ENCODE measurements at places on chromosomes 5 and 9.

- no peak for DNase-seq
Measured at GRCh38 chr5:177295924-177296323, 7.6 kb downstream of the RAB24 start.

DNA sequence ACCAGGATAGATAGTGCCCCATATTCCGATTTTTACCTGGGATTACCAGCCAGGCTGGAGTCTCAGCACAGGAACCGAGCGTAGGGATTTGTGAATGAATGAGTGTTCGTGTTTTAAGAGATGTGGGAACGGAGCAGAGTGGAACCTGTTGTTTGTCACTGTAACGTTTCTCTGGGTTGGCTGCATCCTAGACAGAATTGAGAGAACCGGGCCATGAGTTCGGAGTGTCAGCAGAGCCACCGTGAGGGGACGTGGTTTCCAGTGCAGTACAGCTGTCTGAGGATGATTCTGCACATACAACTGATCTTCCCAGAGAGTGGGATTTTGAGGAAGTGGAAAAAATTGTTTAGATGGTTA, 1.2 kb downstream of the PDE8B start:
- no peak for DNase-seq

DNA sequence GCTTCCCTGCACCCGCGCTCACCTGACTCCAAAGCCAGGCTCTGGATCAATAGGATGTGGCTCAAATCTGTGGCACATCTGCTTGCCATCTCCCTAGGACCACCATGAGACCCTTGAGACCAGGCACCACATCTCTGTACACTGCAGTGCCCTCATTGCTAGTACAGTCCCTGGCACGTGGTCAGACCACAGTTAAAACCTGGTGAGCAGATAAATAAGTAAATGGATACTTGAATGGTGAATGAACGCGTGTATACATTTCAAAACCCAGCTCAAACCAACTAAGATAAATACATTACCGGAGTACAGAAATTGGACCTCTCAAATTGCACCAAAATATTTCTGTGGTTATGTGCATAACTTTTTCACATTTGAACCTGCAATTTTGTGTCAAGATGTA, 221.2 kb upstream of the IRX4 start:
- DNase-seq, result no peak

DNA sequence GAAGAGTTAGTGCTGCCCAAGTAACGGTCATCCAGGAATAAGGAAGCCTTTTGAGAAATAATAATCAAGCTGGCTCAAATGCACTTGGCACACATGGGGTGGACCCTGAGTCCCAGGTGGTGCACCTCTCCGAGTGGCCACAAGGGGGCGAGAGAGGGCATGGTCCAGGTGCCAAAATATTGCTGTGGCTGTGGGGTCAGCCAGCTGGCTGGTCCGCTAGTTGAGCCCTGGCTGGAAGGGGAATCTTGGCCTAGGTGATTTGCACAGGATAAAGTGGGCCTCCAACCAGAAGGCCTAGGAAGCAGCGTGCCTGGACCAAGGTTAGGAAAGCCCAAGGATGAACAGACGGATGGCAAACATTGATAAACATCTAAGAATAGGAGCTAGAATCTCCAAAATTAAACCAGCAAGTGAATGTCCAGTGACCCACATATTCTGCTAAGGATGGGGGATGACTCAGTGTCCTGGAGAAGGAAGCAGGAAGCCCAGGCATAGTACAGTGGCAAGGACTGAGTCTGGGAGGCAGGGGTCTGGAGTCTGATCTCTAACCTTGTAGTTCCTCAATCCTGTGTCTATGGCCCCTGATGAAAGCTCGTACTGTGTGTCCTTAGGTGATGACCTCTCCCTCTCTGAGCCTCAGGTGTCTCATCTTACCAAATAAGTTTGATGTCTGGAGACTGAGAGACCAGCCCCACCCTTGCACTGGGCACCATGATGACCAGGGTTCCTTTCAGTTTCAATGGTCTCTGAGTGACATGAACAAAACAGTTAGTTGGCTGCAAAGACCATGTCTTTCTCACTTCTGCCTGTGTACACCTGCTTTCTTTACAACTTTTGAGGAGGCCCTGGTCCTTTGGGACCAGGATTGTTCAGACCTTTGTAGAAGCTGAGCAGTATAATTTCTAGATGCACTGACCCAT, 19.2 kb upstream of the SHB start:
- DNase-seq, result peak; percentile 66

DNA sequence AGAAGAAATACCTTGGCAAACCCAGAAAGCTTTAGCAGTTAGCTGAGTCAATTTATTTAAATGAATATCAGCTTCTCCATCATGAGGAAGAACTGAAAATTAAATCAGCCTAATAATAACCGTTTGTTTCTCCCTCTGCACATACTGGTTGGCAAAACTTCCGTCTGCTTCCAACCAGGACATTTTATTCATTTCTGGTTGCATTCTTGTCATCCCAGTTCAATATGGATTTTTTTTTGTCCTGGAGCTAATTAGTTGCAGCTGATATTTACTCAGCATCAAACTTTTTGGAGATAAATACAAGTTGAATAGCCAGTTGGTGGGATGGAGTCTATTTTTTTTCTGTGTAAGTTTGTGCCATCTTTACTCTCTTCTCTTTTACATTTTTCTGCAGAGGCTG, 126.5 kb upstream of the GDNF start:
- no peak for DNase-seq

- DNase-seq, result no peak
Measured at GRCh38 chr9:25261445-25261844, 416.8 kb downstream of the TUSC1 start.

- DNase-seq, result no peak
Measured at GRCh38 chr5:179839328-179840256, 18.9 kb downstream of the SQSTM1 start.

DNA sequence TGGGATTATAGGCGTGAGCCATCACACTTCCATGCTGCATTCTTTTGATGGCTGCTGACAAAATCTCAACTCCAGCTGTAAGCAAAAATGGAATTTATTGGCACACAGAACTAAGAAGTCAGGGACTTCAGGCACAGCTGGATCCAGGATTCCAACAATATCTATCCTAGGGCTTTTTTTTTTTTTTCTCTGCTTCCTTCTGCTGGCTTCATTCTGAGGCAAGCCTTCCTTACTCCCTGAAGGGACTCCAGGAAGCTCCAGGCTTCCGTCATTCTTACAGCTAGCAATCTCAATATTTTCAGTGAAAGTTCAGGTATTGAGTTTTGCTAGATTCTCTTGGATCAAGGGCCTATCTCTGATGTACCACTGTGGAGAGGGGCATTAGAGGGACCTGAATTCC, 66.1 kb downstream of the GALNT12 start:
- no peak for DNase-seq

DNA sequence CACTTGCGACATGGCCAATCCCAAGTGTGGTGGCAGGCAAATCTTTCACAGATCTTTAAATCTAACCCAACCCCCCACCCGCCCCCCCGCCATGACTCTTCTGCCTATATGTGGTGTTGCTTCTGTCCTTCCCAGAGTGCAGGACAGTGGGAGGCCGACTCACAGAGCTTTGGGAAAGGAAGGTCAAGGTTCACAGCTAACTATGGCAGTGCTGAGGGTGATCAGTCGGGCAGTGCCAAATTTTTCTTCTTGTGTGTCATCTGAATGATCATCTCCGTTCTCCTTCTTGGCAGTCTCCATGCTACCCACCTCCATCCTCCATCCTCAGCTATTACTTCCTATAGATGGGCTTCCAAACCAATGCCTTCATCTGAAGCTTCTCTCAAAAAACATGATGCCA, 129.0 kb upstream of the NFIB start:
- no peak for DNase-seq

DNA sequence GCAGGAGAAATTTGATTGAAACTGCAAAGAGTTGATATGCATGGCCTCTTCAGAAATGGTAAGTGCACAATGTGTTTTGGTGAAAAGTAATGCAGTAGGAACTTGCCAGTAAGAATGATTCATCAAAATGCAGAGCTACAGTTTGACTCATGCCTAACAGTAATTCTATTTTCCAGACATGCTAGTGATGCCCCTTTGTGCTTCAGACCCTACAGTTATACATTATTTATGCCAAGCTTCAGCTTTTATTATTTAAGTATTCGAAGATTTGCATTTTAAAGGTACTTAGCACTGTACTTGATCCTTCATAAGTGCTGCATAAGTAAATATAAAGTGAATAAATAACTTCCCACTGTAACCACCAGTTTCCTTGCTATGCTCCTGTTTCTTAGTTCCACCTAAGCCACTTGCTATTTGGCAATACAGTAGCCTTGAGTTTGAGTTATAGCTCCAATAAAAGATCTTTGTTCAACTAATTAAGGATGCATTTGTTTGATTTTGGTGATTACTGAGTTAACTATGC, 3.6 kb upstream of the SPATA31E1 start:
- DNase-seq, result no peak

GRCh38 chr9:95511616-95511931, 5.2 kb downstream of the PTCH1 start:
- DNase-seq, result no peak

- no peak for DNase-seq
Measured at GRCh38 chr5:98050583-98050982, 722.9 kb upstream of the RGMB start.

- DNase-seq, result no peak
Measured at GRCh38 chr5:45454114-45454513, 242.1 kb downstream of the HCN1 start.

DNA sequence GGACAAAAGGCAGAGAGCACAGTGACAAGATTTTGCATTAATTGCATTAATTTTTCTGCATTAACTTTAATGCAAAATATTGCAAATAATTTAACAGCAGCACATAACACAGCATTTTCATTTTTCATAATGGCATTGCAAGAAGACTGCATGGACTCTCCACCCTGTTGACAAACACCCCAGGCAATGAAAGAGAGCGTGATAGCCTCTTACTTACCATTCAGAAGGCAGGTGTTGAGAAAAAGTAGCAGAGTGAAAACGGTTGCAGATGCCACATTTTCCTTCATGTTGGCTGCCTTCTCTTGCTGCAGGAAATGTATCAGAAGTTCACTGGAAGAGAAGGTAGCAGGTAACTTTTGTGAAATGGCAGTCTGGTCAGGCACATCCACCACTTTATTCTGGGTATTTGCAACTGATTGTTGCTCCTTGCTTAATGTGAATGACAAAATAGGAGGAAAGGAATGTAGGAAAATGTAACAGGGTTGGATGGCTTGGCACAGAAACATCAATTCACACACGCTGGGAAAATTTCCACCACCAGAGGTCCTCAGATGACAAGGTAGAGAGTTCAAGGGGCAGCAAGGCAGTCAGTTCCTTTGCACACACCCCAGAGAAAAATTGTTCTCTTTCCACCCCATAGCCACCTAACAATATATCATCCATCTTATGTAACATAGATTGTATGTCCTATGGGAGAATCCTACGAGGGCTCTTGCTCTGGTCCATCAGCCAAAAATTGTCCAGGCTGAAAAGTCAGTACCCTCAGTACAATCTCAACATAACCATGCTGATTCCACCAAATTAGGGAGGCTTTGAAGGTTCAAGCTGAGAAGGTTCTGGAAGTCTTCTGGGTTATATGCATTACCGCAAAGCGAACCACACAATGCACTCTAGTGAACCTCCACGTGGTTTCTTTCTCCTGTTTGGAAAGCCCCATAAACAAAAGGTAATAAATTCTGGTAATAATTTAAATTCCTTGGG, 41.9 kb upstream of the AGXT2 start:
- DNase-seq, result peak; percentile 52

DNA sequence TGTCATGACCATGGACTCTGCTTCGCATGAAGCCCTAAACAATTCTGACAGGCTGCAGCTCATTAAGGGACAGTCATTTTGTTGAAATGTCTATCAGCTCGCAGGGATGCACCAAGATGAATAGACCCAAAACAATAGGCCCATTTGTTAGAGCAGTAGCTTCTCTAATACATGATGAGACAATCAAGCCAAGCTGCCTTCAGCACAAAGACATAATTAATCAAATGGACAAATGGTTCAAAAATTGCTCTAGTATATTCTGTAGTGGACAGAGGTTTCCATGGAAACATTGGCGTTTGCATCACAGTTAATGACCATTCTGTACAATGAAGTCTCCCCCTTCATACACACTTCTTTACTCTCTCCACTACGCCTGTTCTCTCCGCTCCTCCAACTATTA, 274.6 kb downstream of the ANXA1 start:
- DNase-seq, result no peak

DNA sequence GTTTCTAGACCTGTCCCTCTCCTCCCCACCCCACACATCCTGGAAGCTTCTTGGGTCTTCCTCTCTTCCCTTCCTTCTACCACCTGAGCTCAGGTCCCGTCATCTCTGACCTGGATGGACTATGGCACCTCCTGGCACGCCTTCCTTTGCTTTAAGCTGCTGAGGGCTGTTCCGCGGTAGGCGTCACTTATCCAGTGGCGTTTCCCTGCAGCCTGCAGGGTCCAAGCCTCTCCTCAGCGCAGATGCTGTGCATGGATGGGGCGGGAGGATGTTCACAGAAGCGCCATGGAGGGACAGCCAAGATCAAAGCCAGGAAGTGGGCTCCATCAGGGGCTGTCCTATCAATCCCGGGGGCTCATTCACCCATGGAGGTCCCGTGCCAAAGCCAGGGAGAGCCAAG, 23.8 kb upstream of the CNOT6 start:
- DNase-seq, result no peak

- no peak for DNase-seq
Measured at GRCh38 chr5:138841531-138841930, 33.6 kb downstream of the LRRTM2 start.

- DNase-seq, result no peak
Measured at GRCh38 chr5:113047234-113047633, 70.6 kb downstream of the DCP2 start.

- DNase-seq, result no peak
Measured at GRCh38 chr9:2180704-2181103, 165.6 kb downstream of the SMARCA2 start.

GRCh38 chr9:79215821-79216220, 355.9 kb upstream of the TLE4 start:
- no peak for DNase-seq

DNA sequence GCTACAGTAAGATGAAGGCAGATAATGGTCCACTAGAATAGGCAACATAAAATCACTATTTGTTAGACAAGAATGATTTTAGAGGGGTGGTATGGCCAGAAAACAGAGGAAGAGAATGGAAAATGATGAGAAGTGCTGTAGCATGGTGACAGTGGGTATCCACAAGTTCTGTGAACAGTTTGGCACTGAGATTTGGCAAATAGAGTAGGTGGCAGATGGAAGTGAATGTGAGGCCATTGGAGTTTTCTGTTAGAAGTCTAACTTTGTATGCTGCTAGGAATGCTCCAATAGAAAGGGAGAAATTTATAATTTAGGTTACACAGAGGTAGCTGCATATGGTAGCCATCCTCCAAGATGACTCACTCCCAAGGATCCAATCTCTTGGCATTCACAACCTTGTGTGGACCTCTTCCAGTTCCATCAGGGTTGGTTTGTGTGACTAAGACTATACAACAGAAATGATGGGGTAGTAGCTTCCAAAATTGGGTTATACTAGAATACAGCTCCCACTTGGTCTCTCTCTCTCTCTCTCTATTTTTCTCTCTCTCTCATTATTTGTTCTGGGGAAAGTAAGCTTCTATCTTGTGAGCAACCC, 646.9 kb upstream of the ZNF608 start:
- no peak for DNase-seq

- DNase-seq, result no peak
Measured at GRCh38 chr9:131815970-131816873, 76.3 kb upstream of the RAPGEF1 start.
